NCI-H345 (cell line): ENCODE measurements at places on chromosomes 2 and 18.

DNA sequence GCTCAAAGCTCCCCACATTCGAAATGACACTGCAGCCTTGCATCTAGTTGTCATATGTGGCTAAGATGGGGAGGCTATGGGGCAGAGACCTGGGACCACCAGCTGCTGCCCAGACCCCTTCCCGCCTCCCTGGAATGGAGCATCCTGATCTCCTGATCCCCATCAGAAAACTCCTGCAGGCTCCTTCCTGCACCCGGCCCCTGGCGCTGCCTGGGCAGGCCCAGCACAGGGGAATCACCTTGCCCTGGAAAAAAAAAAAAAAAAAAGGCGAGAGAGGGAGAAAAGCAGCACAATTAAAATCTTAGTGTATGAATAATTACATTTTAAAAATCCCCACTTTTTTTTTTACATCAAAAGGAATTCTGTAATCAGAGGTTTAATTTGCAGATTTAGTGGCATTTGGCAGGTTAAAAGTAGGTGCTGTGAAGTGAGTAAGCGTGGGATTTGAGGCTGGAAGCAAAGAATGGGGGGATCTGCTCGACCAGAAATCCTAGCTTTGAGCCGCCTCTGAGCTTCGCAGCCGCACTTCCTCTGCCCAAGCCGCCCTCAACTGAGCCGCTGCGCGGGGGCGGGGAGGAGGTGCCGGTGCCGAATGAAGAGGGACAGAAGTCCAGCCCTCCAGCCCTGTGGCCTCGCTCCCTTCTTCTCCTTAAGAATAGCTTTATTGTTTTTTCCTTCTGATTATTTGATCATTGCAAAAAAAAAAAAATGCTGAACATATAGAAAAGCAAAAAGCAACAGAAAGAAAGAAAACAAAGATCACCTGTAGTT is 30.0 kb downstream of the THNSL2 start:
- peak; percentile 48 for DNase-seq

- no peak for DNase-seq
Observed at GRCh38 chr2:137957033-137957432, 7.2 kb upstream of the HNMT start.

DNA sequence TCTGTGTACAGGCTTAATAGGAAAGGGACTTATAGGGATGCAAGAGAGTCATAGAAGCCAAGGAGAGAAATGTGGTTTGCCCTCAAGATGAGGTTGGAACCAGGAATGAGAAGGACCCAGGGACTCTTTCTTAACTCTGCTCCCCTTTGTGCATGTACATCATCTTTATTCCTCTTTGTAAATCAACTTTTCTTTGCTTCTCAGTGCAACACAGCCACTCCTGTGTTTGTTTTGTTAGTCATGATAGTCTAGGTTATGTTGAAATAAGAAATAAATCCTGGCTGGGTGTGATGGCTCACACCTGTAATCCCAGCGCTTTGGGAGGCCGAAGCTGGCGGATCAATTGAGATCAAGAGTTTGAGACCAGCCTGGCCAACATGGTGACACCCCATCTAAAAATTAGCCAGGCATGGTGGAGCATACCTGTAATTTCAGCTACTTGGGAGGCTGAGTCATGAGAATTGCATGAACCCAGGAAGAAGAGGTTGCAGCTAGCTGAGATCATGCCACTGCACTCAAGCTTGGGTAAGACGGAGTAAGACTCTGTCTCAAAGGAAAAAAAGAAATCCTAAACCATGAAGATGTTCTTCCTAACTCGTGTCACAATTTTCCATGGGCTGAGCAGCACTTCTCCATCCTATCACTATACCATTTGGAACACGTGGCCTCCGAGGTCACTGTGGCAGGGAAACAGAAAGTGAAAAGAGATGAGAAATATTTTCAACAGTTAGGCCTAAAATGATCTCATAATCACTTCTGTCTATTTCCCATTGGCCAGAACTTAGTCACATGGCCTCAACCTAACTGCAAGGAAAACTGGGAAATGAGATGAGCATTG is 73.0 kb upstream of the TMEM17 start:
- no peak for DNase-seq

GRCh38 chr18:45837283-45838070 is 12.0 kb downstream of the SIGLEC15 start:
- DNase-seq: no peak

DNA sequence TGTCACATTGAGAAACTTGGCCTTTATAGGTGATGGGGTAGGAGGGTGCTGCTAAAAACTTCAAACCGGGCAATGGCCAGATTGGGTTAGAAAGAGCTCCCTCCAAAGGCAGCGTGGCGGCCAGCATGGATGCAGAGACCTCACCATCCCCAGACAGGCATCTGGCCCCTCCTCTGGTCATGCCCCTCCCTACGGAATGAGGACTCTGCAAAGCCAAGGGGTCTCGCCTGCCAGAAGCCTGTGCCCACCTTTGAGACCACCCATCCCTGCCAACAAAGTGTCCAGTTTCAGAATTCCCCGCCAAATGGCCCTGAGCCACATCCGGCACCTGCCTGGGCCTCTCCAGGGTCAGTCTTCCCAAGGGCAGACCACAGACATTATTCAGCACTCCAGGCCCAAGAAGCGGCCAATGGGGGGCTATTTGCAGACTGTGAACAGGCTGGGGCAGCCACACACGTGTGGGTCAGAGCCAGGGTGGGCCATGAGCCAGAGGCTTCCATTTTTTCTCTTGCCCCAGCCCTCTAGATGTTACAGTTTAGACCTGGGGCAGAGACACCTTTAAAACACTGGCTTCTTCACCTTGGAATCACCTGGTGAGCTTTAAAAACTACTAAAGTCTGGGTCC is 4.2 kb upstream of the ATP6V1B1 start:
- DNase-seq: no peak

- DNase-seq: no peak
Observed at GRCh38 chr18:555705-556457, 24.3 kb upstream of the CETN1 start.

GRCh38 chr18:13572721-13573120 is 153.6 kb downstream of the FAM210A start:
- no peak for DNase-seq

- DNase-seq: no peak
Observed at GRCh38 chr2:71746946-71747501, 293.7 kb downstream of the DYSF start.

DNA sequence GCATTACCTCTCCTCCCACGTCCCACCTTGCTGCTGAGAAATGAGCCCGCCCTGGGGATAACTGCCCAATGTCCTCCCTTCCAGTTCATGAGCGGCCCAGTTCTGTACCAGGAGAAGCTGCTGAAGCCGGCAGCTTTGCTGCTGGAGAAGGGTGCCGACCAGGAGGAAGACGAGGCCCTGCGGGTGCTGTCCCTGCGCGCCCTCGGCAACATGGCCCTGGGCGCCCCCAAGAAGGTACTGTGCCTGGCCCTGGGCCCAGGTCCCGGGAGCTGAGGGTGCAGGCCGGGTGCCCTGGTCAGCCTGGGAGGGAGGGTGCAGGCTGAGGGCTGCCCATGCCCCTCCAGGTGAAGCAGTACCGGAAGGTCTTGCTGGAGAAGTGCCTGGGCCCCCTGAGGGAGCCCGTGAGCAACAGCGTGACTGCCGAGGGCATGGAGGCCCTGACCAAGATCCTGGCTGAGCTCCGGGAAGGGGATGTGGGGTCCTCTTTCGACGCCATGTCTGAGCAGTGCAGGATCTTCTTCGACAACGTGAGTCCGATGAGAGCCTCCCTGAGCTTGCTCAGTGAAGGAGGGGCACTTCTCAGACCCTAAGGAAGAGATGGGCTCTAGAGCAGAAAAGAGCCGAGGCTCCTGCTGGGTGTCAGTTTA is 25.7 kb downstream of the HJURP start:
- no peak for DNase-seq

GRCh38 chr18:60996326-60996725 is 336.9 kb upstream of the CDH20 start:
- DNase-seq: no peak

DNA sequence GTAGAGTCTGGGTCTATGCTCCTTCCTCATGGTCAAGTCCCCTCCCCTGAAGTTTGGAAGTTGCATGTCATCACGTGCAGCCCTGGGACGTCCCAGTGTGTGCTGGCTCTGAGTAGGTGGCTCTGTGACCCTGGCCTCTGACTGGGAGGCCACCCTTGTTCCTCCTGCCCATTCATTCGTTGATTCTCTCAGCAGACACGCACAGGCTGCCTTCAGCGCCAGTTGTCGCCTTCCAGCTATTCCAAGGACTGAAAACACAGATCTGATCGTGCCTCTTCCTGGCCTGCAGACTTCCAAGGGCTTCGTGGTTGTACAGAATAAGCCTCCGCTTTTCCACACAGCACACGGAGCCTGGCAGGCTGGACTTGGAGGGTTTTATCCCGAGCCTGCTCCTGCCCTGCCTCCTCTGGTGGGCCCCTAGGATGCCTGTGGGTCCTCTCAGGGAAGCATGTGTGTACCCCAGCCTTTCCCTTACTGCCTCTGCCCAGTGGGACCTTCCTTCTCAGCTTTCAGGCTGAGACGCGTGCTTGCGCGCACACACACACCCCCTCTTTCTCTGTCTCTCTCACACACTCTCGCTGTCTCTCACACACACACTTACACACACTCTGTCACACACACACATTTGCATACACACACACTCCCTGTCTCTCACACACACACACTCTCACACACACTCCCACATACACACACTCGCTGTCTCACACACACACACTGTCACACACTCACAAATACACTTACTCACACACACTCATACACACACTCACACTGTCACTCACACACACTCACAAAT is 17.7 kb downstream of the SH3BP4 start:
- no peak for DNase-seq

GRCh38 chr2:32824070-32824809 is 122.5 kb upstream of the LTBP1 start:
- DNase-seq: no peak

GRCh38 chr2:20643060-20643459 is 7.8 kb downstream of the HS1BP3 start:
- no peak for DNase-seq

DNA sequence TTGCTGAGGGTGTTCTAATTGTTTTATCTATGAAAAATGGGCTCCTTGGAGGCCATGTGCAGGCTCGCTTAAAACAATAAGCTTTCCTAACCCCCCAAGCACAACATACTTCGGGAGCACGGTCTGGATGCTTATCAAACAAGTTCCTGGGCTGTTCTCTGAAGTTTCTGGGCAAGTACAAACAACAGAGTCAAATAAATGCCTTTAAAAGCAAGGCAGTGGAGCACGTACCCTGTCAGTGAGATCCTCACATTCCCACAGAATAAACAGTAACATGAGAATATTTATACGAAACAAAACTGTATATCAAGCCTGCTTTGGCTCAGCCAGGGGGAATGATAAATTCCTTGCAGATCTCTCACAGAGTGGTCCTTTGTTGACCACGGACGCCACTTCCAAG is 44.8 kb downstream of the FTCDNL1 start:
- no peak for DNase-seq

DNA sequence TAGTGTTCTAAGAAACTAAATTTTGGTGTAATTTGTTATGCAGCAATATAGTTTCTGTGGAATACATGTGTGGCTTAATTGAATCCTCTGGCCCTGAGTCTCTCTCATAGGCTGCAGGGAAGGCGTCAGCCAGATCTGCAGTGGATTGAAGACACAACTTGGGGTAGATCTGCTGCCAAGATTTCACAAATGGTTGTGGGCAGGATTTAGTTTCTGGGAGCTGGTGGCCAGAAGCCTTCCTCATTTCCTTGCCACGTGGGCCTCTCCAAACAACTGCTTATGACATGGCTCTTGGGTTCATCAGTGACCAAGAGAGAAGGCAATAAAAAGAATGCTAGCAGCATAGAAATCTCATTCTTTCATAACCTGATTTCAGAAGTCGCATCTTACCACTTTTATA is 28.2 kb downstream of the CCDC102B start:
- no peak for DNase-seq

DNA sequence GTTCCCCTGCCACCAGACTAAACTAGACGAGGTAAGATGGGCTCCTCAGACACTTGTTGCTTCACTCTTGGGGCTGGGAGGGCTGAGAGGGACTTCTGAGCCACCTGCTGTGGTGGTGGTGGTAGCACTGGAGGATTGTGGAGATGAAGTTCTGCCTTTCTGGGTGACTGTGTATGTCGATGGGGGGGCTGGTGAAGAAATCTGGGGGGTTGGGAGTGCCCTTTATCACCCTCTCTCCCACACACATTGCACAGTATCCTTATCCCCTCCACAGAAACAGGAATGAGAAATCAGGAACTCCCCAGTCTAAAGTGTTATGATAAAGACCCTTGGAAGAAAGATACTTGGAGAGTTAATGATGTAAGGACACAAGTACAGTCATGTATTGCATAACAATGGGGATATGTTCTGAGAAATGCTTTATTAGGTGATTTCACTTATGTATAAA is 38.5 kb downstream of the HK2 start:
- DNase-seq: no peak

GRCh38 chr2:7016601-7017211 is 99.5 kb downstream of the RNF144A start:
- DNase-seq: no peak

GRCh38 chr2:215604606-215605005 is 168.7 kb upstream of the FN1 start:
- DNase-seq: no peak

DNA sequence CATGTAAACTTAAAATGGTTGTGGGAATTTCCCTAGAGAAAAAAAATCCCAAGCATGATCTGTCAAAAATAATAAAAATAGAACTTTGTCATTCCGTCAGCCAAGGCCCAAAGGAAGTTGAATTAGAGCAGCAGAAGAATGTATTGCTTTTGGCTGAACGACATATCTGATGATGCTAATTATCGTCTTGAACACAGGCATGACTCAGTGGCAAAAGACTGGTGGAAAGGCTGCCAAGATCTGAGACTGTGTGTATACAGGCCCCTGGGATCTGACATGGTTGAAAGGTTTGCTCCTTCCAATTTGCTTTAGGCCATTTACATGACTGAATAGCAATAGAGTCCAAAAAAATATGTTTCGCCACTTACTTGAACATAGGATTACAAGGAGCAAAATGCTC is 1057.1 kb upstream of the CRIM1 start:
- no peak for DNase-seq

GRCh38 chr2:140550821-140551220 is 1580.0 kb downstream of the LRP1B start:
- DNase-seq: no peak

DNA sequence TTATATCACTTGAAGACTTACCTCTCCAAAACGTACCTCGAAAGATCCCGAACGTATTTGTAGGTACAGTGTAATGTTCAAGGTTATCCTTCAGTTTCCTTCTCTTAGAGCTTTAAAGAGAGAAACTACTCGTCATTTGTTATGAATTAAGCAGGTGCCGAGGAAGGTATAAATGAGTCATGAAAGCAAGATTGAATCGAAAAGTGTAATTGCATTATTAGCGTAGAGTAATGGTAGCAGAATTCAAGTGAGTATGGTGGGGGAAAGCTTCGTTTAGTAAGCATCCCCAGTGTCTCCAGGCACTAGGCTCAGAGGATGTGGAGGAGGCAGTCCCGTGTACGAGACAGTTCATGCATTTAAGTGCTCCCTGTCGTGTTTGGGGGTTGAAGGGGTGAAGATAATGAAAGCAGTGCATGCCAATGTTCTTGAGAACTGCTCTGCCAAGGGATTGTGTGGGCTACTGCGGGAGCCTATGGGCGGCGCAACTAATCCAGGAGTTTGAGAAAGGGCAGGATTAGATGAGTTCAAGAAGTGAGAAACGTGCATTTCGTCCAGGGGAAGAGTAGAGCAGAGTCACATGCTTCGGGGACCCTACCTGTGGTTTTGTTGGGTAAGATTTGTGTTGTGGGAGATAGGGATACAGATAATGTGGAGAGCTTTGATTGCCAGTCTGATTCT is 858 bp downstream of the POLR1B start:
- DNase-seq: no peak

GRCh38 chr18:58396144-58396543 is 232.7 kb downstream of the ALPK2 start:
- DNase-seq: no peak
